Endodermal cell (in vitro differentiated cells): ENCODE measurements at places on chromosomes 13 and 19. TPM values are rescaled to one million over a fixed set of nuclear protein-coding genes. Genes with fewer than 3 reads are reported as not detected.

Gene RASAL3
- not detected in 3 replicates for total RNA-seq

Gene CRLF1
- 10.5 and 13.4 TPM in 2 replicates for total RNA-seq

Gene LPAR2
- 56.6 to 60.8 TPM (median 60.4 TPM) in 3 replicates for total RNA-seq

Gene HPN
- 21.0 and 29.0 TPM in 2 replicates for total RNA-seq

GRCh38 chr19:39335168-39335548 lies 685 bp downstream of the GMFG start:
- DNase-seq, result no peak
